Glomerular endothelial cell (primary cell): ENCODE measurements at places on chromosomes 1 and 21.

DNA sequence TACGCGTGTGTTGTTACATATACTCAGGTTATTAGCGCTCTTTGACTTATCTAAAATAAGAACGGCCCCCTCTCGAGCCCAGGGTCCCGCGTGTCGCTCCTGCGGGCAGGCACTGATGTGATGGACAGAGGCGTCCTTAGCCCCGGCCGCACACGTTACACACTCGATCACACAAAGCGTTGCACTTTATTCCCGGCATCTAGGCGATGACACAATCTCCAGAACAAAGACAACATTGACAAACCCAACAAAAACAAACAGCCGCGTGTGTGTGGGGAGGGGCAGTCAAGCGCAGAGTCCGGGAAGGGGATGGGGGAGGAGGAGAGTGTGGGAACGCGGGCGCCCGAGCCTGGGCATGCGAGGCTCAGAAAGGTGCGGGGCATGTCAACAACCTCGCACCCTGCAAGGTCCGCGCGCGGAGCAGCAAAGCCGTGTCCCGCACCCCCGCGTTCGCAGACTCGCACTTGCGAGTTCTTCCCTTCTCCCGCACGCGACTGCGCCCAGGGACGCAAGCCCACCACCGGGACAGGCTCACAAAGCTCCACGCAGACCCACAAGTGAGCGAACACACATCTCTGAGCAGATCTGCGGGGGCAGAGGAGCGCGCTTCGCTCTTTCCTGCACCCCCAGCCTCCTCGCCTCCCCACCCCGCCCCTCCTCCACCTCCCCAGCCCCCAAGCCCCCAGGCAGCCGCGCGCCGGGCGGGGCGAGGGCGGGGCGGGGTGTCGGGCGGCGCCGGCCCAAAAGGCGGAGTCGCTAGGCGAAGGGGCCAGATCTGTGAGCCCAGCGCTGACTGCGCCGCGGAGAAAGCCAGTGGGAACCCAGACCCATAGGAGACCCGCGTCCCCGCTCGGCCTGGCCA lies at the start of gene EFNA1:
Gene EFNA1, plus strand, starts transcription at position 772 of the 862 bp plus-strand sequence. CDS start 102 bp downstream, outside the sequence.
- no peak for DNase-seq

- DNase-seq: peak; percentile 100
These were observed 61.2 kb downstream of the TCP10L start for GRCh38 chr21:32523988-32524719.

GRCh38 chr1:229035054-229035747 lies 235.7 kb upstream of the RAB4A start:
- no peak for DNase-seq

GRCh38 chr1:109490029-109490933 lies 3.6 kb upstream of the CYB561D1 start:
- no peak for DNase-seq

DNA sequence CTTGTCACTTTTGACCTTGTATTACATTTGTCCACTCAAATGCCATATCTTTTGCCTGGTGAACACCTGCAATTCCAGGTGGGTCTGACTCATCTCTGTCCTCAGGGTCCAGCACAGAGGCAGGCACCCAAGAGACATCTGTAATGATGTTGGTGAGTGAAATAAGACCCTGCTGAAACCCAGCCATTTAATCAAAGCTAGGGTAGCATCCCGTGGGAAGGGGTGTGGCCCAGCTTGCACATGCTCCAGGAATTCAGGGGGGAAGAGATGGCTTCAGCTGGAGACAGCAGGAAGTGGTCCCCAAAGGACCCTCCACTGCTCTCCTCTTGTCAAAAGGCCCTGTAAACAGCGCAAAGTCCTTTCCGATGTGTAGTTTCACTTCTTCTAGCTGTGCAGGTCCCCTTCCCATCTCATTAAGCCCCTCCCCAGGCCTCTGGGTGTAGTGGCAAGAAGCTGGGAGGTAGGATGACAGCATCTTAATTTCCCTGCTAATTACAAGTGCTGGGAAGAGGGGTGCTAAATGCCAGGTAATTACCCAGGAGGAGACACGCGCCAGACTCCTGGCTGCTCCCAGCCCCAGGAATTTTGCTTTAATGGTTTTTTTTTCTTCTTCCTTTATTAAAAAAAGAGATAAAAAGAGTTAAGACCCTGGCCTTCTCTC lies 54.4 kb upstream of the TRABD2B start:
- no peak for DNase-seq

GRCh38 chr1:62362926-62363325 lies 43.7 kb upstream of the KANK4 start:
- no peak for DNase-seq

- DNase-seq: no peak
These were observed 37.1 kb downstream of the C21orf91 start for GRCh38 chr21:17782051-17782450.

- DNase-seq: no peak
These were observed 202.6 kb downstream of the PTPRC start for GRCh38 chr1:198841477-198841876.

DNA sequence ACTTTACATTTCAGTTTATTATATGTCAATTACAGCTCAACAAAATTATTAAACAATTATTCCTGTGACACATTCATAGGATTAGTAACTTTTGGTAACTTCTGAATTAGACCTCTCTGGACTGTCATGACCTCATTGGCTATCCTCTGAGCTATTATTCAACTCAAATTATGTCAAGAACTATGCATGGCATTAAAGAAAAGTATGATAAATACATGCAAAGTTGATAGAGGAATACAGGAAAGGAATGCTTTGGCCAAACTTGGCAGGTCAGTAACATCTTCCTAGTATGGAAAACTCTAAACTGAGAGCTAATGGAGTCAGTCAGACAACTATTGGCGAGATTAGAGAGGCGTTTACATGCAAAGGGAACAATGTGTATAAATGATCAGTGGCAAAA lies 158.4 kb downstream of the DUSP10 start:
- DNase-seq: no peak

DNA sequence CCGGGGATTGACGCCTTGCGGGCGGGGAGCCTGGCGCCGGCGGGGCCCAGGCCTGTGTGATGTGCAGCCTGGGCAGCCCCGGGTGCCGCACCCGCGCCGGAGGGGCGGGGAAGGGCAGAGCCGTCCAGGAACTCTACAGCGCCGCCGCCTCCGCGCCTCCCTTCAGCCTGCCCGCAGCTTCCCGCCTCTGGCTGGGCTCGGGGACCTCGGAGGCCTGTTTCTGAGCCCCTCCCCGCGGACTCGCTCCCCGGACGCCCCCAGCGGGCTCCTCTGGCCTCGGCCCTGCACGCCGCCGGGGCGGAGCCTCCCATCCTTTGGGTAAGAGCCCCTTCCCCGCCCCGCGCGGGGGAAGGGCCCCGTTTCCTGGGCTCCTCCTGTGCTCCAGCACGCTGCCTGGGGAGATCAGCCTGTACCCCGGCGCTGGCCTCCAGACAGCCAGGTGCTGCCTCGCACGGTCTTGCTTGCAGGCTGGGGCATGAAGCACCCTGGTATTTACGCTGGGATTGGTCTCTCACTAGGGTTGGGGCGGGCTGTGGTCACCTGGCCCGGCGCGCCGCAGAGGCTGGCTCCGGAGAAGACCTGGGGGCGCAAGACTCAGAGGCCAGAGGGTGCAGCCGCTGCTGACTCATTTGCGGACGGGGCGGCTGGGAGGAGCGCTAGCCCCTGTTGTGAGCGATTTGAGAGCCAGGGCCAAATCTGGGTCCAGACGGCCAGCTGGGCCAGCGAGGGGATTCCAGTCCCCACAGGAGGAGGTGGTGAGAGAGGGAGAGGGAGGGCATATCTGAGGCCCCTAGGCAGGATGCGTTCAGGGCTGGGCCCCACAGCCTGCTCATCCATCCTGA lies 5.7 kb upstream of the ACOT11 start:
- DNase-seq: no peak

GRCh38 chr1:239239529-239239928 lies 146.8 kb upstream of the CHRM3 start:
- no peak for DNase-seq

- DNase-seq: no peak
These were observed 100.7 kb downstream of the COLGALT2 start for GRCh38 chr1:183936791-183937190.

DNA sequence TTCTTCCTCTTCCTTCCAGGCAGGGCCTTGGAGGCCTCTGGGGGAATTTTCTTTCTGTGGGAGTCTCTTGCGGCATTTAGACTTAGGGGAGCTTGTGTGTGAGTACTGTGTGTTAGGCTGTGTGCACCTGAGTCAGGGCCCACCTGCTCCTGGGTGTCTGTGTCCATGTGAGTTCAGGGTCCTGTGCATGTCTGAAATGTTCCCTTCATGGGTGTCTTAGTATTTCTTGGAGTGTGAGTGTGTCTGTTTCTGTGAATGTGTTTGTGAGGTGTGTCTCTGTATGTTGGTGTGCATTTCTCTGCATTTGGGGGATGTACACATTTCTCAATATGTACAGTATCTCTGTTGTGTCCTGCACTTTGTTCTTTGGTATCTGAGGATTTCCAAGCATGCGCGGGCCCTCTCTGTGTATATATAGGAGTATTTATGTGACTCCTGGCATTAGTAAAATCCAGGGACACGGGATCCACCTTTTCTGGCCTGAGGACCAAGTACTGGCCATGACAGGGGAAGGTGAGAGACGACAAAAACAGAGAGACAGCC lies 2.4 kb downstream of the TFAP2E start:
- DNase-seq: no peak

GRCh38 chr1:12505639-12506280 lies 112.2 kb downstream of the DHRS3 start:
- no peak for DNase-seq

GRCh38 chr21:40696246-40696645 lies 150.7 kb downstream of the DSCAM start:
- DNase-seq: no peak

GRCh38 chr1:74586253-74586897 lies 74.0 kb upstream of the LRRC53 start:
- no peak for DNase-seq

DNA sequence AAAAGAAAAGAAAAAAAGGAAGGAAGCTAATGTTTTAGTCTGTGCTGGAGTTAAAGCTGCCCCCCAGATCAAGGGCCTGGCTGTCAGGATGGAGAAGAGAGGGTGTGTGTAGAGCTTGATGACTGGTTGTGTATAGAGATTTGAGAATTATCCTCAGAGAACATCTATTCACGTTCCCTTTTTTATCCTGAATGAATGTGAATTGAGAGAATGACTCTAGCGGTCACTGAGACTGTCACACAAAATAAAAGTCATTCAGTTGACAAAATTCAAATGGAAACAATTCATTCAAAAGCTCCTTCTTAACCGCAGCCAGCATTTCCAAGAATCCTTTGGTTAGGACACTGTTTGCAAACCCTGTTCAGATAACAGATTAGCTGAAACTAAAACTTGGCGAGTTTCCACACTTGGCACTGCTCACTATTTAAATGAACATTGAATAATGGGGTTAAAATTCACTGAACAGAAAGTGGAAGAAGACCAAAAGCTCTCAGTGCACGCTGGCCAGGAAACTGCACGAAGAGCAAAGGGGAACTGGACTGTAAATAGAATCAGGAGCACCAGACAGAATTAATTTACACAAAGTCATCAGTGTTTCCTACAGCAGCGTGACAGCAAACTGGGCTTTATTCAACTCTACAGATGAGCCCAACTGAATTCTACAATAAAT lies 13.6 kb upstream of the FAM89A start:
- no peak for DNase-seq

DNA sequence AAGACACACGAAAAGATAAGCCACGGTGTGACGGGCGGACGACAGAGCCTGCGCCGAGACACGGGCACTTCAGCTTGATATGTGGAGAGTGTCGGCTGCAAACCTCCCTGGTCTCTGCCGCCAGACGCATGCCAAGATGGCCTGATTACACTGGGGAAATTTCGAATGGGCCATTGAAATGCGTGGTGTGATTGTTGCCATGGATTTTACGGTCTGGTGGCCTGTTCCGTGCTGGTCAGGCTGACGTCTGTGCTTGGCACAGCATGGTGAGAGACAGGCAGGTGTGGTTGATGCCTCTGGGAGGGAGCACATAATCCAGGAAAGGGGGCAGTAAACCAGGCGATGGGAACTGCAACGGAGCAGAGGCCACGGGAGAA lies 105.6 kb upstream of the TMPRSS2 start:
- no peak for DNase-seq

- no peak for DNase-seq
These were observed 36.6 kb upstream of the EPHA8 start for GRCh38 chr1:22526677-22527076.

GRCh38 chr1:195328681-195329080 lies 1279.6 kb downstream of the KCNT2 start:
- no peak for DNase-seq

- no peak for DNase-seq
These were observed 24.7 kb upstream of the IL10 start for GRCh38 chr1:206796981-206797402.

- peak; percentile 57 for DNase-seq
These were observed 6.5 kb downstream of the KRTCAP2 start for GRCh38 chr1:155166471-155167165.

GRCh38 chr21:37047079-37047478 lies 25.8 kb downstream of the PIGP start:
- no peak for DNase-seq

DNA sequence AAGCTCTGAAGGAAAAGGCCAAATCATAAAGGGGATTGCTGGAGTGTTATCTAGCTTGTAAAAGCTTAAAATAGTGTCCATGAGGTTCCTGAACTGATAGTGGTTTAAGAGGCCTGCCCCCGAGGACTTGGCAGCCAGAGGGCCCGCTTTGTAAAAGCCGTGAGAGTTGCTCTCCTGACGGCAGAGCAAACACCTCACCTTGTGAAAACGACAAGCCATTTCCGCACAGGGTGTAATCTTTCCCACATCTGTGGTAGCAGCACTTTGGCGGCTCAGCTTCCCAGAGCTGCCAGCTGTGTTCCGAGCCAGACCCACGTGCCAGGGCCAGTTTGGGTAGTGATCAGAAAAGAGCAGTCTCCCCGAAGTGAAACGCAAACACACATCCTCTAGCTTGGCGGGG lies 37.0 kb downstream of the SERBP1 start:
- no peak for DNase-seq

GRCh38 chr1:167668108-167668507 lies 38.1 kb downstream of the RCSD1 start:
- DNase-seq: no peak

GRCh38 chr1:94044891-94045290 lies 76.1 kb downstream of the ABCA4 start:
- no peak for DNase-seq
